Stimulated activated CD8-positive, alpha-beta memory T cell treated with anti-CD3 and anti-CD28 coated beads, Interleukin-12 subunit alpha, Interleukin-12 subunit beta, amount 100 ng/mL, for 4 hours (primary cell): ENCODE measurements at places on chromosomes 2 and 18.

DNA sequence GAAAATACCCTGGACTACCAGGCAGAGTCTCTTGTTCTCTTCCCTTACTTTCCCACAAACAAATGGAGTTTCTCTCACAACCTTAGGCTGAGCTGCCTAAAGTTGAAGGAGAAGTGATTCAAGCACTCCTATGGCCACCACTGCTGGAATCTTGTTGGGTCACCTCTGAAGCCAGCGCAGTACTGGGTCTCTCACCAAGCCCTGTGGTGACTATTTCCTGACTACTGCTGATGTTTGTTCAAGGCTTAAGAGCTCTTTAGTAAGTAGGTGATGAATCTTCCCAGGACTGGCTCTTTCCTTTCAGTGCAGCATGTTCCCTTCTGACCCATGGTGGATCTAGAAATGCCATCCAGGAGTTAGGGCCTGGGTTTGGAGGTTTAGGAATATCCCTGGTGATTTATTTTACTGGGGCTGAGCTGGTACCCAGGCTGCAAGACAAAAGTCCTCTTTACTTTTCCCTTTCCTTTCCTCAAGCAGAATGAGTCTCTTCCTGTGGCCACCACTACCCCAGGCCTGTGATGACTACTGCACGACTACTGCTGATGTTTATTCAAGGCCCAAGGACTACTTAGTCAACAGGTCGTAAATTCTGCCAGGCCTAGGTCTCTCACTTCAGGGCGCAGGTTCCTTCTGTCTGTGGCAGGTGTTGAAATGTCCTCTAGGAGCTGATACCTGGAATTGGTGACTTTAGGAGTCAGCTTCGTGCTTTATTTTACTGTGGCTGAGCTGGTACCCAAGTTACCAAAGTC lies 121.8 kb downstream of the SLC4A10 start:
- DNase-seq = no peak

DNA sequence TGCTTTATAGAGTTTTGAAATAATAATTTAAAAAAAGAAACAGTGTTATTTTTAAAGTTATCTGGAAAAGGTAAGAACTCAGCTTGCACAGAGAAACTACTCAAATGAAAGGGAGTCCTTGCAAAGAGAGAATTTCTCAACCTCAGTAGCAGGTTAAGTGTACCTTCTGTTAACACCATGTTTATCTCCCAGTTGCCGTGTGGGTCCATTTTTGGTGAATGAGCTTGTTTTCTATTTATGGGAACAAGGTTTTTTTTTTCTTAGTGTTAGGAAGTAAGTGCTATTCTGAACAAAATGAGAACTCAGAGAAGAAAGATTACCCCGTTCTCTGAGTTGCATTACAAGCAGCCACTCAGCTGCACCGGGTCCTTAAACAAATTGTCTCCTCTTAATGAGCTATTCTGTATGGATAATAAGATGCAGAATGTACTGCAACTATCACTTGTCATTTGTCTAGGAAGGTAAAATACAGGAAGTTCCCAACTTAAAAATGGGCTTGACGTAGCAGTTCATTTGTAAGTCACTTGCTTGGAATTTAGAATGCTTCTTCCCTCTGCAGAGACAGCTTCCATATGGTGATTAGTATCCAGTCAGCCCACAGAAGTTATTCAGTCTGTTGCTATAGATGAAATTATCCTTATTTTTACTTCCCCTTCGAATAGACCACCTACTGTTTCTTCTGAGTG lies 74.9 kb downstream of the LTBP1 start:
- DNase-seq = no peak

GRCh38 chr2:18050001-18050400 lies 171.5 kb downstream of the KCNS3 start:
- no peak for DNase-seq

DNA sequence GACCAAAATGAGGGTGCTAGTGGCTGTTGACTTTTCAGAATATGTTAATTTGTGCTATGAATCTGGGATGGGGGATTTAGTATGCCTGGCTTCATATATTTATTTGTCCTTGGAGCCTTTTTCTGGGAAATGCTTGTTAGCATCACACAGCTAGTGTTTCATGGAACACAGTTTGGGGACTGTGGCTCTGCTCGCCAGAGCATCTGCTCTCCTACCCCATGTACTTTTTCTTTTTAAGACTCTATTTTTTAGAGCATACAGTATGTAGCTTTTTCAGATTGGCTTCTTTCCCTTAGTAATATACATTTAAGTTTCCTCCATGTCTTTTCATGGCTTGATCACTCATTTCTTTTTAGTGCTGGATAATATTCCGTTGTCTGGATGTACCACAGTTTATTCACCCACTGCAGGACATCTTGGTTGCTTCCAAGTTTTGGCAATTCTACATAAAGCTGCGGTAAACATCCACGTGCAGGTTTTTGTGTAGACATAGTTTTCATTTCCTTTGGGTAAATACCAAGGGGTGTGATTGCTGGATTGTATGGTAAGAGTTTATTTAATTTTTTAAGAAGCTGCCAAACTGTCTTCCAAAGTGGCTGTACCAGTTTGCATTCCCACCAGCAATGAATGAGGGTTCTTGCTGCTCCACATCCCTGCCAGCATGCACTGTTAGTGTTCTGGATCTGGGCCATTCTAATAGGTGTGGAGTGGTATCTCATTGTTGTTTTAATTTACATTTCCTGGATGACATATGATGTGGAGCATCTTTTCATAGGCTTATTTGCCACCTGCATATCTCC lies 44.1 kb downstream of the EFR3B start:
- DNase-seq = no peak

GRCh38 chr2:133109772-133110171 lies 439.8 kb upstream of the LYPD1 start:
- no peak for DNase-seq

- DNase-seq = no peak
Measured at GRCh38 chr2:46331109-46331766, 34.0 kb downstream of the EPAS1 start.

DNA sequence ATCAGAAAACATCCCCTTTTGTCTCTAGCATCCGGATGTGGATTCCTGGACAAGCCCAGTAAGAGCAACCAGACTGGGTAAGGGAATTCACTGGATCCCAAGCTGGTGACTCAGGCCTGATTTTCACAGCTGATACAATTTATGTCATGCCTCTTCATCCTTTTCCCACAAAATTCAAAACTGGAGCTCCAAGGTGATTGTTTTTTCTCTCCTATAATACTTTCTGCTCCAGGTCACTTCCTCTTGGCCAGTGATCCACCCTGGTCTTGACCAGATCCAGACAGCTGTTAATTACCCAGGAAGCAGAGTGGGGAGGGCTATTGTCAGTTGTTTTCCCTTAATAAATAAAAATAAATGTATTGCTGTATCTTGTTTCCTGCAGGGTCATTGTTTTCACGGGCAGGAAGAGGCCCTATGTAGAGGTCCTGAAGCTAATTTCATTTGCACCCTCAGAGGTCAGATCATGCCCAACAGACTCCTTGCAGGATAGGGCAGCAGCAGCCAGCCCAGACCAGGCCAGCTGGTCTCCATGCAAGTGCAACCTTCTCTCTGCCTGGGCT lies 57.6 kb downstream of the EVA1A start:
- no peak for DNase-seq

DNA sequence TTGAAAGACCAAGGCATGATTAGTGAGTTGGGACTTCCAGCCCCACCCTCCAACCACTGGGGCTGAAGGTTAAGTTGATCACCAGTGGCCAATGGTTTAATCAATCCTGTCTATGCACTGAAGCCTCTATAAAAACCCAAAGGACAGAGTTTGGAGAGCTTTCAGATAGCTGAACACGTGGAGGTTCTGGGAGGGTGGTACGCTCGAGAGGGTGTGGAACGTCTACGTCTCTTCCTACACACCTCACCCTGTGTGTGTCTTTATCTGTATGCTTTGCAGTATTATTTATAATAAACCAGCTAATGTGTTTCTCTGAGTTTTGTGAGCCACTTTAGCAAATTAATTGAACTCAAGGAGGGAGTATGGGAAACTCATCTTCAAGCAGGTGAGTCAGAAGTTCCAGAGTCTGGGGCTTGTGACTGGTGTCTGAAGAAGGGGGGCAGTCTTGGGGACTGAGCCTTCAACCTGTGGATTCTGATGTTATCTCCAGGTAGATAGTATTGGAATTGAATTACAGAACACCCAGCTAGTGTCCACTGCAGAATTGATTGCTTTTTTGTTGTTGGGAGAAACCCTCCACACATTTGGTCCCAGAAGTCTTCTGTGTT lies 20.3 kb downstream of the ACTR3 start:
- peak; percentile 54 for DNase-seq

DNA sequence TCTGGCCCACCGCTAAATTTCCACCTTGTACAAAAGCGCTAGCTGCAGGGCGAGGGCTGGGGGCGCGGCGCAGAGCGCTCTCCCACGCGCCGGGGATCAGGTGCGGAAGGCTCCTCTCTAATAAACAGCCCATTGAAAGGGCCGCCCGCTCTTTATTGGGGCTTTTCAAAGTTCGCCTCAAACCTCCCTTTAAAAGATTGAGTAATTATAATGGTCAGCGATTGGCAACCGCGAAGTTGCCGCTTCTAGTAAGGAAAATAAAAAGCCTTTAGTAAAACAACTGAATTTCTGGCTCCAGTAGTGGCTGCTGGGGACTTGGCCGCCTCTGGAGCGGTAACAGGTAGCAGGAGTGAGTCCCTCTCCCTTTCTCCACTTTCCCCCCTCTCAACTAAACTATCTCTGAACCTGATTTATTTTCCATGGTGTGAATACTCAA lies 755 bp downstream of the NEUROD1 start:
- DNase-seq = no peak

DNA sequence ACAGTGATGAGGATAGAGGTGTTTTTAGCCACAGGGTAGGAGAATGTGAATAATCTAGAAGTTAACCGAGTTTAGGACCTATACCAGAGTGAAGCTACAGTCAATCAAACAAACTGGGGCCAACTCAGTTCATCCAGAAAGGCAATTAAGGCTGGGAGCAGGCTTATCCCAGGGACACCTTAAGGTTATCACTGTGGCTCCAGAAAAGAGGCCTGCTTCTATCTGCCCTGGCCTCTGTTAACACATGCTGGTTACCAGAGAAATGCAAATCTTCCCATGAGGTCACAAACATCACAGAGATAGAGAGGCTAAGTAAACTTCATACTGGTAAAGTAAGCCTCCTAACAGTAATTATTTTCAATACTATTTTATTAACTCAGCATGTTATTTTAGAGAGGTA lies 93.2 kb upstream of the GRB14 start:
- DNase-seq = no peak

DNA sequence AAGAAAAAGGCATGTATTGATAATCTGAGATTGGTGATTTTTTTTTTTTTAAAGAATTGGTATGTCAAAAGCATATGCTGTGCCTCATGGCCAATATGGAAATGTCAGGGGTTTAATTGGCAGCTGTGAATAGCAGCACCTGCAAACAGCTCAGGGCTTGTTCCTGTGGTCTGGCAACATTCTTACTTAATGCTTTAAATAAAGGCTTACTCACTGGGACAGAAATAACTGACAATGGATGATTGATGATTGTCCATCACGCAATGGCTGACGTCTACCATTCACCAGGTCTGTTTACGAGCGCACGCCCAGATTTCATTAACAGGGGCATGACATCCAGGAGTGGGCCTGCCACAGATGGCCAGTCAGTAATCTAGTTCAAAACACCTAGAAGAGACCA lies 66.7 kb downstream of the ETAA1 start:
- DNase-seq = no peak

DNA sequence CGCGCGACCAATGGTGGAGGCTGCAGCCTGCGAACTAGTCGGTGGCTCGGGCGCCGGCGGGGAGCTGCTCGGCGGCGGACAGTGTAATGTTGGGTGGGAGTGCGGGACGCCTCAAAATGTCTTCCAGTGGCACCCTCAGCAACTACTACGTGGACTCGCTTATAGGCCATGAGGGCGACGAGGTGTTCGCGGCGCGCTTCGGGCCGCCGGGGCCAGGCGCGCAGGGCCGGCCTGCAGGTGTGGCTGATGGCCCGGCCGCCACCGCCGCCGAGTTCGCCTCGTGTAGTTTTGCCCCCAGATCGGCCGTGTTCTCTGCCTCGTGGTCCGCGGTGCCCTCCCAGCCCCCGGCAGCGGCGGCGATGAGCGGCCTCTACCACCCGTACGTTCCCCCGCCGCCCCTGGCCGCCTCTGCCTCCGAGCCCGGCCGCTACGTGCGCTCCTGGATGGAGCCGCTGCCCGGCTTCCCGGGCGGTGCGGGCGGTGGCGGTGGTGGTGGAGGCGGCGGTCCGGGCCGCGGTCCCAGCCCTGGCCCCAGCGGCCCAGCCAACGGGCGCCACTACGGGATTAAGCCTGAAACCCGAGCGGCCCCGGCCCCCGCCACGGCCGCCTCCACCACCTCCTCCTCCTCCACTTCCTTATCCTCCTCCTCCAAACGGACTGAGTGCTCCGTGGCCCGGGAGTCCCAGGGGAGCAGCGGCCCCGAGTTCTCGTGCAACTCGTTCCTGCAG lies at the start of gene HOXD9:
TSS of gene HOXD9 (plus strand) at position 37 of the 728 bp plus-strand sequence. CDS start at position 87, 50 bp downstream.
- no peak for DNase-seq

DNA sequence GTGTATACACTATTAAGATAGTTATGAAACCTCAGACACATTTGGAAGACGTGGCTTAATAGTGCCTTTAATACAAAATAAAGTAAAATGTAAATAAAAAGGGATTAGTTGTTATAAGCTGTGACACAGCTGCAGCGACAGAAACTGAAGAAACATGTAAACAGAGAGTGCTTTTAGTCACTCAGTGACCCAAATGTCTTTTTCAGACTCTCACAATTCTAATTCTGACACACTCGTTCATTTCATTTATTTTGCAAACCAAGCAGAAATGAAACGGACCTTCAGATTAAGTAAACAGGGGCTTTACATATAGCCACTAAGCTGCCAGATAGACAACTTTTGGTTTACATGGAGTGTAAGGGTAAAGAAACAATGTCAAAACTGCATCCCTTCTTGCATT lies 181.0 kb upstream of the ETAA1 start:
- DNase-seq = no peak

- DNase-seq = no peak
Measured at GRCh38 chr2:181573140-181573736, 83.7 kb downstream of the CERKL start.

DNA sequence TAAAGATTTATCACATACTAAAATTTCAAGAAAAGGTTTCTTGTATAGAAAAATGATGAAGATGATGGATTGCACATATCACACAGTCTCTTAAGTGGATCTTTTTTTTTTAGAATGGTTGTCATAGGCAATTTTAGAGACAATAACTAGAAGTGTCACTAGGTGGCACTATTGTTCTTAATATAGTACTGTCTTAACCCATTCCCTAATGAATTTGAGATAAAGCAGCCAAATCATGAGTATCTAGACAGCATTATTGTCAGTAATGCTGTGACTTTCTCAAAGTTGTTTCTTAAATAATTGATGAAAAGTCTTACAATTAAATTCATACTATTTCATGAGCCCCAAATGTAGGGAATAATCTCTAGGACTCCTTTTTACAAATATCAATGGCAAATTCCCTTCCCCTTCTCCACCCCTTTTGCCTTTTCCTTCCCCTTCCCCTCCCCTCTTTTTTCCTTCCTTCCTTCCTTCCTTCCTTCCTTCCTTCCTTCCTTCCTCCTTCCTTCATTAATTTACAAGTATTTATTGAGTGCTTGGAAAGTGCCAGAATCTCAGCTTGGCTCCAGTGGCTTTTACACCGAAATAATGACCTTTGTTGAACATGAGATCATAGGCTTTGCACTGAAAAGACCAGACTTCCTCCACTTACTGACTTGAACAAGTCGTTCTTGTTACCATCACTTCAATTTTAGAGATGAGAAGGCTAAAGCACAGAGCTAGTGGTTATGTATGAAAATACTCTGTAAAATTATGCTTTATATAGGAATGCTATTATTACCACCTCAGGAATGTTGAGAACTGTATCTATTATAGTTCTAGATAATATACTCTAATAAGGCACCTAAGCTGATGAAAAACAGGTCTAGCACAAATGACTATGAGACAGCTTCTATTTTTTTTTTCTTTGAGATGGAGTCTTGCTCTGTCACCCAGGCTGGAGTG lies 19.8 kb downstream of the MYL12B start:
- DNase-seq = no peak
